Activated T-cell treated with anti-CD3 and anti-CD28 coated beads, Interleukin-2, amount 50 U/mL, for 72 hours (primary cell): ENCODE measurements at places on chromosomes 1 and 21.
A peak's percentile ranks its signal among the peaks of the same experiment; 100 is the strongest.

DNA sequence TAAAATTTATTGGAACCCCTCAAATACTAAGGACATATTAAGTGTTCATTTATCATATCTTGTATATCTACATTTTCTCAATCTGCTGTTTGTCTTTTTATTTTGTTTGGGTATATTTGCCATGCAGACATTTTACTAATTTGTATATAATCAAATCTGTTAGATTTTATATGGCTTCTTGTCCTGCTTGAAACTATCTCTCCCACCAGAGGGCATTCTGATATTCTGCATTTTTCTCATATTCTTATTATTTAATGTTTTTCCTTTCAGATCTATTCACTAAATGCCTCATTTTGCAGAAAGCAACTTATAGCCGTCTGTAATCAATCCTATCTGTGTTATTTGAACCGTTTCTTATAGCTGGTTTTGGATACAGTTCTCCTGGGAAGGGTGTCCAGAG lies 745.5 kb downstream of the LRRIQ3 start:
- no peak for DNase-seq

DNA sequence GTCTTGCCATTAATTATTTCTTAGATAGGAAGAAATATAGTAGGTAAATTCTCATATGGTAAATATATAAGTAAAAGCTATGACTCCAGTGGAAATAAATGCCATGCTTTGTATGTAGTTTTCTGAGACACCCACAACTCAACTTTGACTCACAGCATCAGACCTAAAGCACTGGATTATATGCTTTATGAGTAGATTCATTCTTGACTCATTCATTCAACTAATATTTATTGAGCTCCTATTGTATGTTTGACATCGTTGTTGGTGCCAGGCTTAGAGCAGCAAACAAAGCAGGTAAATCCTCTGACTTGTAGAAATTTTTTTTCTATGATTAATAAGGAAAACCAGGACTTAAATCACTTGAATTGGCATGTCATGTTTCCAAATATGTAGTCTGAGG lies 211.4 kb downstream of the PTPRC start:
- no peak for DNase-seq

DNA sequence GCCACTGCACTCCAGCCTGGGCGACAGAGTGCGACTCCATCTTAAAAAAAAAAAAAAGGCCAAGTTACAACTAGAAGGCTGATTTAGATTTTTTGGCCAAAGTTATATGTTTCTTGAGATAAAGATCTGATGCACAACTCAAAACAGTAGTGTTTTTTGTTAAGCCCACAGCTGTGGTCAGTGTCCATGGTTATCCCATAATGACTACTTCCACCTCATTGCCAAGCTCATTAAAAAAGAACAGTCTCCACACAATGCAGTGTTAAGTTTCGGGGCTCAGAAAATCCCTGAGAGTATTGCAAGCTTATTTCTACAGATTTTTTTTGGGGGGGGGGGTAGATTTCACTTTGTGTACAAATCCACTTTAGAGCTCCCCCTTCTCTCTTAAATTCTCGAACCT lies 120.5 kb downstream of the RUNX1 start:
- DNase-seq = no peak

GRCh38 chr21:41610042-41610839 lies 102.3 kb upstream of the TMPRSS2 start:
- DNase-seq = peak; percentile 30
